ENCODE measurements at places on chromosomes 13 and 19.

- no peak for DNase-seq
- H3K4me1 ChIP-seq = peaks cover 23% of the 10 kb centered on the region
- no peaks in the 10 kb centered on the region for H3K36me3 ChIP-seq
- H3K27ac ChIP-seq = no peak overlapping the region
- H3K4me3 ChIP-seq = no peak overlapping the region
- H3K27me3 ChIP-seq = peaks cover 15% of the 10 kb centered on the region
These were observed 4.0 kb downstream of the KLK1 start for GRCh38 chr19:50819636-50820035.

DNA sequence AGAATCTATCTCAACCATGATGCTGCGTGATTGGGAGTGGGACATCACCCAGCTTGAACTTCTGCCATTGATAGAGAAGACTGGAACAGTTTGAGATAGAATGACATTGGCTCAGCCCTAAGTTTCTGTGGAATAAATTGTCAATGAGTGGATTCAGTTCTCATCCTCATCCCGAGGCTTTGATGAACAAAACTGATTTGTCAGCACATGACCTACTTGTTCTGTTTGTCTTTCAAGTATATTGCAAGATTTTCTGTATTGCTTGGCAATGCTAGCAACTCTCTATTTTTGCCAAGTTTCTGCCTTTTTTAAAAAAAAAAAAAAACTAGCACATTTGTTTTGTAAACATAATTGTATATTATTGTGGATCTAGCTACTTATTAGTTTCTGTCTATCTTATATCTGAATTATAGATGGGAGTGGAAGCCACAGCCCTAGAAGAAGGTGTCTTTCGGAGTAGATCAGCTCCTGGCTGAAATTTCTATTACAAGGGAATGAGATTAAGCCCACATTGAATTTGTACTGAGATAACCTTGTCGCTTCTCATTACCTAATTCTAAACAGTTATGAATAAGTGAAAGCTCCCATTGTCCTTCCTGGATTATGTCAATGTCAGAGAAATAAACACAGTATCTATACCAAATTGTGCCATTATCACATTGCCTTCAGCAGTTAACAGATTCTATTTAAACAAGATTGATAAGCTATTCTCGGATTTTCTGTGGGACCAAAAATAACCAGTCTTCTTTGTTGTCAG, 166.1 kb downstream of the TNFSF13B start:
- no peak overlapping the region for H3K27ac ChIP-seq
- no peaks in the 10 kb centered on the region for H3K36me3 ChIP-seq
- DNase-seq = no peak
- H3K4me3 ChIP-seq = no peak overlapping the region
- H3K4me1 ChIP-seq = no peaks in the 10 kb centered on the region

DNA sequence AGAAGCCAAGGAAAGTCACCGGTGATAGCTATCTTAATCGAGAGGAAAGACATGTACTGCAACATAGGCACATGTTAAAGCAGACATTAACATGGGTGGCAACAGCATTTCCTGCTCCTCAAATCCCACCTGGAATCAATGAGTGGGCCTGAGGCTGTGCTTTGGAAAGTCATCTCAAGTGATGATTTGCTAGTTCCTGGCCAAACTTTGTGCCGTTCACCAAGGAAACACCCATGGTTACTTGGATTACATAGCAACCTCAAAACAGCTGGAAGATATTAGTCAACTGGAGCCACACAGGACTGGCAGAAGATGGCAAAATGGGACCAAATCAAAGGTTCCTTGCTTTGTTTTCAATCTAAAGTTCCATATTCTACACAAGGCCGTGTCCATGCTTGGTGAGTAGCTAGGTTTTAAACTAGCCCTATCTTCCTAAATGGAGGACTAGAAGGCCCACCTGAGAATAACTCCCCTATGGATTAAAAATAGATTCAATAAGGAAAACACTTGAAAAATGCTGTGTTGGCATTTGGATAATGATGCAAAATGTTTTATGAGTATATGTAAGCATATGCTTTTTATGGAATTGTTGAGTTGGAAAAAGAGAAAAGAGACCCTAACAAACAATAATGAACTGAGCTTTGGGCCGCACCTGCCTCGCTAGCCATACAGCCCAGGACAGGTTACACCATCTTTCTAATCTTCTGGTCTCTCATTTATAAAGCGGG, 144.5 kb downstream of the RGCC start:
- no peak overlapping the region for H3K4me3 ChIP-seq
- H3K27ac ChIP-seq = no peak overlapping the region
- DNase-seq = no peak
- no peaks in the 10 kb centered on the region for H3K27me3 ChIP-seq
- H3K4me1 ChIP-seq = no peaks in the 10 kb centered on the region
- H3K36me3 ChIP-seq = peaks cover 26% of the 10 kb centered on the region

GRCh38 chr19:42229855-42230351, 9.8 kb downstream of the ZNF526 start:
- no peak overlapping the region for H3K4me3 ChIP-seq
- H3K4me1 ChIP-seq = no peaks in the 10 kb centered on the region
- peaks cover 100% of the 10 kb centered on the region for H3K36me3 ChIP-seq
- no peaks in the 10 kb centered on the region for H3K27me3 ChIP-seq

- no peak for DNase-seq
- no peak overlapping the region for H3K27ac ChIP-seq
- H3K27me3 ChIP-seq = no peaks in the 10 kb centered on the region
- H3K4me1 ChIP-seq = peaks cover 48% of the 10 kb centered on the region
- H3K4me3 ChIP-seq = no peak overlapping the region
These were observed 2.4 kb downstream of the MARK4 start for GRCh38 chr19:45253396-45254027.

- no peaks in the 10 kb centered on the region for H3K27me3 ChIP-seq
- H3K4me3 ChIP-seq = no peak overlapping the region
- H3K4me1 ChIP-seq = peaks cover 19% of the 10 kb centered on the region
- DNase-seq = no peak
- H3K27ac ChIP-seq = no peak overlapping the region
- peaks cover 41% of the 10 kb centered on the region for H3K36me3 ChIP-seq
These were observed 11.5 kb downstream of the FZR1 start for GRCh38 chr19:3517638-3518037.

DNA sequence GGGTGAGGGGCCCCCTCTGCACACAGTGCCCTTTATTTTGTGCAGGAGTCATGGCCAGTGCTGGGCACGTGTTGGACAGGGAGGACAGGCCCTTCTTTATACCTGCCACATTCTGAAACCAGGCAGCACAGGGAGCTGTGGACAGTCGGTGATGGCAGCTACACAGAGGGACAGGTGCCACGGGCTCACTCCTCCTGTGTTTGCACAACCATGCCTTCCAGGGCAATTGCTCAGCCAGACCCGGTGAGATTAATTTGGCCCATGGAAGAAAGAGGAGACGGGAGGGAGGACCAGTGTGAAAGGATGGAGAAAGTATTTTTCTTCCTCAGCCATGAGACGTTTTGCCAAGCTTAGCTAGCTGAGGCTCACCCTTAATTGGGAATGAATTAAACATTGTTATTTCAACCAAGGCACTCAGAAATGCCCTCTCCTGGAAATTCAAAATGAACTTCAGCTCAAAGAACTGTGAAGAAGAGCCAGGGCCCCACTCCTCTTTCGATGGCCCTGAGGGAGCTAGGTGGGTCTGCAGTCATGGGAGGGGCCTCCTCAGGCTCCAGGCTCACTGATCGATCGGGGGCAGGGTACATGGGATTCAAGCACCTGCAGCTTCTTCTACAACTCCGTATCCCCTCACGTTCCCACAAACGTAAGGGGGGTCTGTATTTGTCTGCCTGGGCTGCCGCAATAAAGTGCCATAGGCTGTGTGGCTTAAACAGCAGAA, 41.2 kb downstream of the SHISA2 start:
- no peak overlapping the region for H3K27ac ChIP-seq
- no peak overlapping the region for H3K4me3 ChIP-seq
- no peaks in the 10 kb centered on the region for H3K36me3 ChIP-seq
- peaks cover 3% of the 10 kb centered on the region for H3K27me3 ChIP-seq
- H3K4me1 ChIP-seq = peaks cover 3% of the 10 kb centered on the region
- DNase-seq = no peak

- no peaks in the 10 kb centered on the region for H3K27me3 ChIP-seq
- H3K4me3 ChIP-seq = no peak overlapping the region
- no peaks in the 10 kb centered on the region for H3K4me1 ChIP-seq
- DNase-seq = no peak
These were observed 1253.2 kb upstream of the PRR20A start for GRCh38 chr13:55887561-55887960.

DNA sequence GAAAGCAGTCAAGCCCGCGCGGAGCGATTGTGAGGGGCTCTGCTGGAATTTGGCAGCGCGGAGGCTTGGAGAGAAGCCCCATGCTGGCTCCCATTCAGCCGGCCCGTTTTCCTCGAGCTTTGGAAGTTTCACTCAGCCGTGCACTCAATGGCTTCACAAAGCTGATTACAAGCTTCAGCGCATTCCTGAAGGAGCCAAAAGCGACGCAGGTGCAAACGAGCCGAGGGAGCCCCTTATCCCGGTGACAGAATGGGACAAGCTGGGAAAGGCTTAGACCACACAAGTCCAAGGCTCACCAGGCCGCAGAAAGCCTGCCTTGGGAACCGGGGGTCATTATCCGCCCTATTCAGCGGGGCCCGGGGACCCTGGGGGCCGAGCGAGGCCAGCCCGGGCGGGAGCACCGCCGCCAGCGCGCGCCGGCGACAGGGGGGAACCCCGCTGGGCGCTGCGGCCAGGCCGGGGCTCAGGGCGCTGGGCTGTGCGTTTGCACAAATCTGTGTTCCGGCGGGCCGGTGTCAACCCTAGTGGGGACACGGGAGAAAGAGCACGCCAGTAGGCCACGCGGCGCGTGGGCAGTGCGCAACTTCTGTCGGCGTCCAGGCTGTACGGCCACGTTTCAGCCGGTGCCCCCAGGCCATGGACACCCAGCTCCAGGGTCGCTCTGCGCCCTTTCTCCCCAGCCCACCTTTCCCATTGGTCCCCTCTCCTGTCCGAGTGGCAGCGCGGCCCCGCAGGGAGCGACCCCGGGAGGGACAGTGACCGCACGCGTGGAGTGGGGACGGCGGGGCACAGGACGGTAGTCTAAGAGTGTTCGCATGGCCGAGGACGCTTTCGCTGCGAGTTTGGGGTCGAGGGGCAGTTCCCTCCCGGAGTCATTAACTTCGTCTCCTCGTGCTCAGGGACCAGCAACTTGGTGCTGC, 37.3 kb downstream of the SOX1 start:
- no peaks in the 10 kb centered on the region for H3K36me3 ChIP-seq
- peak; percentile 42 for DNase-seq
- H3K4me3 ChIP-seq = no peak overlapping the region

GRCh38 chr19:44851427-44851826, 5.3 kb downstream of the NECTIN2 start:
- no peaks in the 10 kb centered on the region for H3K27me3 ChIP-seq
- no peak for DNase-seq
- H3K4me1 ChIP-seq = peaks cover 58% of the 10 kb centered on the region
- H3K4me3 ChIP-seq = no peak overlapping the region
- H3K27ac ChIP-seq = no peak overlapping the region

DNA sequence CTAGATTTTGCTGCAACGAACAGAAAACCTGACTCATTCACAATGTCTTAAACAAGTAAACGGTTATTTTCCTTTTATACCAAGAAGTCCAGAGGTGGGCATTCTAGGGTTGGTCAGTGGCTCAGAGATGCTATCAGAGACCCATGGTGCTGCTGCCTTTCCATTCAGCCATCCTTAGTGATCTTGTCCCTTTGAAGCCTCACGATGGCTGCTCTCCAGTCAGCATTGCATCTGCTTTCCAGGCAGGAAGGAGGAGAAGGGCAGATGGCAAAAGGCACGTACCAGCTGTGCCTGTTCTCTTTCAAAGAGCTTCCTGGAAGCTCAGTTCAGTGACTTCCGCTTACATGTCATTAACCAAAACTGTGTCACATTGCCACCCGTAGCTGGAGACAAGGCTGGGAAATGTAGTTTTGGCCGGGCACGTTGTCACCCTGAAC, 30.1 kb downstream of the WDFY2 start:
- no peaks in the 10 kb centered on the region for H3K27me3 ChIP-seq
- DNase-seq = no peak
- no peak overlapping the region for H3K4me3 ChIP-seq
- H3K27ac ChIP-seq = no peak overlapping the region
- H3K36me3 ChIP-seq = no peaks in the 10 kb centered on the region

- no peak overlapping the region for H3K4me3 ChIP-seq
- DNase-seq = no peak
- no peaks in the 10 kb centered on the region for H3K36me3 ChIP-seq
These were observed 5.3 kb downstream of the TMPRSS9 start for GRCh38 chr19:2365201-2365970.

DNA sequence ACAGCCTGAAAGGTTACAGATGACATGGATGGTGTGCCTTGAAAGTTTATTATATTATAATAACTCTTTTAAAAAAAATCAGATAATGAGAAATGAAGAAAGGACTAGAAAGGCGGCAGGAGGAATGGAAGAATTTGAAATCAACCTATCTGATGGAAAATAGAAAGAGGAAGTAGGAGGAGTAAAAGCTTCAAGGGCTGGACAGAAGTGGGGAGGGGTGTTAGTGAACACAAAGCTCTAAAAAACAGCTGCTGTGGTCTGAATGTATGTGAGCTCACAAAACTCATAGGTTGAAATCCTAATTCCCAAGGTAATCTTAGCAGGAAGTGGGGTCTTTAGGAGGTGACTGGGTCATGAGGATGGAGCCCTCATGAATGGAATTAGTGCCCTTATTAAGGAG, 19.5 kb downstream of the CCDC70 start:
- H3K36me3 ChIP-seq = no peaks in the 10 kb centered on the region
- no peak overlapping the region for H3K27ac ChIP-seq
- no peaks in the 10 kb centered on the region for H3K27me3 ChIP-seq
- H3K4me3 ChIP-seq = no peak overlapping the region
- no peak for DNase-seq
- H3K4me1 ChIP-seq = no peaks in the 10 kb centered on the region

DNA sequence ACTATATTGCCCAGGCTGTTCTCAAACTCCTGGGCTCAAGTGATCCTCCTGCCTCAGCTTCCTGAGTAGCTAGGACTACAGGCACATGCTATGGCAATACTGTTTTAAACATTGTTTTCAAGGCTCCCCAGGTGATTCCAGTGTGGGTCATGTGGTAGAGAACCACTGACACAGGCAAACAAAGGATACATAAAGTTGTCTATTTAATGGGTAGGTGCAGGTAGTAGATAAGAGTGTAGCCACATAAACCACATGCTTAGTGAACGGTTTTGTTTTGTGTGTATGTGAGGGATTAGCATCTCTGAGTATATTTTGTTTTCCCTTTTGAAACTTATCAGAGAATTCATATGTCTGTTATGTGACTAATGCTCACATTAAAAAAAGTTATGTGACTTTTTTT, 36.7 kb downstream of the USPL1 start:
- no peak overlapping the region for H3K4me3 ChIP-seq
- DNase-seq = no peak
- H3K27ac ChIP-seq = no peak overlapping the region
- H3K36me3 ChIP-seq = peaks cover 18% of the 10 kb centered on the region
- no peaks in the 10 kb centered on the region for H3K27me3 ChIP-seq

GRCh38 chr13:37091835-37092234, 13.6 kb downstream of the CSNK1A1L start:
- no peaks in the 10 kb centered on the region for H3K36me3 ChIP-seq
- H3K27ac ChIP-seq = no peak overlapping the region
- no peak for DNase-seq
- no peaks in the 10 kb centered on the region for H3K27me3 ChIP-seq
- no peak overlapping the region for H3K4me3 ChIP-seq
